ENCODE measurements at places on chromosomes 7 and 10. TPM values are rescaled to one million over a fixed set of nuclear protein-coding genes. Genes with fewer than 3 reads are reported as not detected.

FAM237B gene
- total RNA-seq: not detected

CCDC3 gene
- total RNA-seq: 0.23 TPM

OR2A12 gene
- not detected for total RNA-seq

PIK3CG gene
- 49.6 TPM for total RNA-seq

- no peak for DNase-seq
Measured at GRCh38 chr10:4279655-4280054, 494.6 kb upstream of the KLF6 start.

- DNase-seq: no peak
Measured at GRCh38 chr10:69831231-69831855, 29.6 kb downstream of the COL13A1 start.

GRCh38 chr10:103451831-103452505 lies at the start of gene CALHM2:
CALHM2 (minus strand) TSS chr10:103452370; CDS start chr10:103449941, 2,429 bp downstream.
- peak; percentile 71 for DNase-seq

DNA sequence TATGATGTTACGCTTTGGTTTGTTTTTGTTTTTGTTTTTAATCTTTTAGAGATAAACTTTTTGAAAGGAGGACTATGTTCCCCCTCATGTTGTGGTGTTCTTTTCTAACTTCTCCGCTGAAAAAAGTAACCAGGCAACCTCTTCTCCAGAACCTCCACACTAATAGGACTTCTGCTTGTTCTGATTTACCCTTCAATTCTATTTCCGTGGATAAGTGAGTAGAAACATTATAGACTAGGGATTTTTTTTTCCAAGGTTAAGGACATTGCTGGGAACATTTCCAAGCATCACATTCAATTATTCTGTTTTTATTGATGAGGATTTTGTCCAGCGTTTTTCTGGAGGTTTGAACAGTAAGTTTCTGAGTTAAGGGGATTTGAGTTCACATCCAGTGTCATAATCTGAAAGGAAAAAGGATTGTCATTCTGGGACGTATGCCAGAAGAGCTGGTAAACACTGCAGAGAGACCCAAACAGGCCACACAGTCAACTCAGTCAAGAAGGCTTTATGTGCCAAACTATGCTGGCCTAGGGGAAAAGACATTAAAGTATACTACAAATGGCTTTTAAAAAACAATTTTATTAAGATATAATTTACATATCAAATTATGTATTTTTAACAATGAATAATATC lies 28.3 kb upstream of the RALA start:
- no peak for DNase-seq

- no peak for DNase-seq
Measured at GRCh38 chr10:46515366-46515765, 41.1 kb downstream of the GPRIN2 start.

- DNase-seq: no peak
Measured at GRCh38 chr7:129317450-129317849, 92.6 kb downstream of the AHCYL2 start.

GRCh38 chr7:155791836-155792235 lies 20.4 kb downstream of the SHH start:
- no peak for DNase-seq

DNA sequence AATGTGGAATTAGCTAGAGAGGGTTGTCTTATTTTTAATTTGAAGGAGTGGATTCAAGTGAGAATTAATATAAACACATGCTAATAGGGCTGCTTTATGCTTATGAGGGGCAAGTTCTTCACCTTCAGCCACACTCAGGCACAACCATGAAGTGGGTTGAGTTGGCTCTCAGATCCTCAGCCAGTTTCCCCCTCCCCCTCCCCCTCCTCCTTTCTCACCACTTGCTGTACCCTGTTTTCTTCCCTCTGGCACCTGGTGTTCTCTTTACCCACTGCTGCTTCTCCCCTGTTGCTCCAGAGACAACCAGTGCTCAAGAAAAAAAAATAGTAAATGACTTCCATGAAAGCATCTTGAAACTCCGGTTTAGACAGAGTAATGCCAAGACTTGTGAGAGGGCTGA lies 1083.3 kb downstream of the CNTNAP2 start:
- no peak for DNase-seq

DNA sequence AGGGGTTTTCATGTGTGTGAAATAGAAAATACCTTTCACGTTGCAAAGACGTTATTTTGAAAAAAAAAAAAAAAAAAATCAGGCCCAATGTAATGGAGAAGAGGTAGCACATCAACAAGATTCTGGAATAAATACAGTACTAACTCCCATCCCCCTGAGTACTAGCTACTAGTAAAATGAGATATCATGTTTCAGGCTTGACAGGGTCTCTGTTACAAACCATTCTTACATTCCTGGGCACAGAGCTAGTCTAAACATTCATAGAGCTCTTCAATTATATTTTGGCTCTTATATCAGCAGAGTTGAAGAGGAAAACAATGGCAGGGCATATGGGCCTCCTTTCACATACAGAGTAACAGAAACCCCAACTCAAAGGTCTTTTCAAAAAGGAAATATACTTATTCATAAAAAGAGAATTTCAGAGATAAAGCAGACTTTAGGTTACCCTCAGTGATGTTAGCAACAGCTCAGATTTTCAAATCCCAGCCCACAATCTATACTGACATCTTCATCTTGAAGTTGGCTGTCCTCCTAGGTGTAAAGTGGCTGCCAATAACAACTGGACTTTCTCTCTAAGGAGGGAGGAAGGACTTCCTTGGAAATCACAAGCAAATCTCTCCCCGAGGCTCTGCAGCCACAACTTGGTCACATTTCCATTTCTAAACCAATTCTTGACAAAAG lies 18.6 kb downstream of the C7orf33 start:
- DNase-seq: no peak

- no peak for DNase-seq
Measured at GRCh38 chr7:149109969-149110368, 16.2 kb downstream of the ZNF425 start.

- DNase-seq: no peak
Measured at GRCh38 chr7:64504581-64505120, 58.2 kb downstream of the ZNF680 start.

- DNase-seq: no peak
Measured at GRCh38 chr7:73730485-73730884, 8.1 kb downstream of the ABHD11 start.

DNA sequence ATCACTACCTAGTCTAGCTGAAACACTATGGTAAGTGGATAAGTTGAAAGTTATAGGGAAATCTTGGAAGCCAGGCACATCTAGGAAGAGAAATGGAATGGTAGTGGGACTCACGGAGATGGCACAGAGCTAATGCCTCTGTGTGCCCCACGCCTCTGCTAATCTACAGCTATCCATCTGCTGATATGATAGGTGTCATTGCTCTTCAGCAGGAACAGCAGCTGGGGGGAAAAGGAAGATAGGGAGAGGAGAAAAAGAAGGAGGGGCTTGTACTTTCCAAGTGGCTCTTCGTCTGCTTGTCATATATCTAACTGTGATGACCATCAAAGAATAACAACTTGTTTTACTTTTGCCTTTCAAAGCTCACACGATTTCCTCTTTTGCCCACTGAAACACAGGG lies 1199.1 kb upstream of the SORCS1 start:
- DNase-seq: no peak

GRCh38 chr10:124646483-124647352 lies 97.5 kb downstream of the FAM53B start:
- DNase-seq: no peak
